Left ventricle myocardium inferior (tissue), 1 donor: ENCODE measurements at places on chromosomes 1 and 21.

DNA sequence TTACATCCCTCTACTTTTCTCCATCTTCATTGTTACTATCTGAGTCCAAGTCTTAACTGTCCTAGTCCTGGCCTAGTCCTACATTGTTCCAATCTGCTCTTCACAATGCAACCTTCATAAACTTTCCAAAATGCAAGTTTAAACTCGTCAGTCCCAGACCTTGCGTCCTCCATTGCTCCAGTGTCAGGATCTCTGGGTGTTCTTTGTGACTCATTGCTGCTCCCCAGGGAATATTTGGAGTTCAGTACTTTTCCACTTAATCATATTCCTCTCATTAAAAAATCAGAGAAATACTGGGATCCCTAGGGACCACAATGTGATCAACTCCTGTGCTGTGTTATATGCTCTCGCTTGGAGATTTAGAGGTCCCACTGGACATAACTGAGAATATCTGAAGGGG, 18.0 kb upstream of the KPRP start:
- no peak overlapping the region for H3K4me3 ChIP-seq
- peaks cover 6% of the 10 kb centered on the region for H3K27me3 ChIP-seq
- DNase-seq, result no peak
- no peaks in the 10 kb centered on the region for H3K36me3 ChIP-seq

- H3K4me1 ChIP-seq, result no peaks in the 10 kb centered on the region
- no peak overlapping the region for H3K4me3 ChIP-seq
- no peaks in the 10 kb centered on the region for H3K36me3 ChIP-seq
- no peaks in the 10 kb centered on the region for H3K27me3 ChIP-seq
- H3K27ac ChIP-seq, result no peak overlapping the region
- DNase-seq, result no peak
Measured at GRCh38 chr1:172976222-172977041, 74.3 kb downstream of the TNFSF18 start.

DNA sequence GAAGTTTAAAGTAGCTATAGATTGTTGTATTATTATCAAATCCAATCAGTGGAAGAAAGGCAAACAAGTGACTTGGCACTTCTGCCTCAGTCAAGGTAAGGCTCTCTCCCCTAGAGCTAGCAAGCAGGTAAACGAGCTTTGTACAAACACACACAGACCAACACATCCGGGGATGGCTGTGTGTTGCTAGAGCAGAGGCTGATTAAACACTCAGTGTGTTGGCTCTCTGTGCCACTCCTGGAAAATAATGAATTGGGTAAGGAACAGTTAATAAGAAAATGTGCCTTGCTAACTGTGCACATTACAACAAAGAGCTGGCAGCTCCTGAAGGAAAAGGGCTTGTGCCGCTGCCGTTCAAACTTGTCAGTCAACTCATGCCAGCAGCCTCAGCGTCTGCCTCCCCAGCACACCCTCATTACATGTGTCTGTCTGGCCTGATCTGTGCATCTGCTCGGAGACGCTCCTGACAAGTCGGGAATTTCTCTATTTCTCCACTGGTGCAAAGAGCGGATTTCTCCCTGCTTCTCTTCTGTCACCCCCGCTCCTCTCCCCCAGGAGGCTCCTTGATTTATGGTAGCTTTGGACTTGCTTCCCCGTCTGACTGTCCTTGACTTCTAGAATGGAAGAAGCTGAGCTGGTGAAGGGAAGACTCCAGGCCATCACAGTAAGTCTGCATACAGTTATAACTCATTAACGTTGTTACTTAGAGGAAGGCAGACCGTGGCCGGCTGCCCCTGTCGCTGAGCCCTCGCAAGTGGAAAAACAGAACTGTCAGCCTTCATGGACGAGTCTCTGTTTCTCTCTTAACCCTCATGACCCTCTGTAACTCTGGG, at the start of gene PALMD:
Gene PALMD, plus strand, starts transcription at position 415 of the 833 bp plus-strand sequence. Its CDS starts 205 bp downstream, at position 620.
- H3K4me3 ChIP-seq, result peak within 1 kb of the TSS; percentile 71
- peak; percentile 50 for DNase-seq
- no peaks in the 10 kb centered on the region for H3K36me3 ChIP-seq
- H3K27me3 ChIP-seq, result no peaks in the 10 kb centered on the region
- H3K27ac ChIP-seq, result peak within 1 kb of the TSS; percentile 95

DNA sequence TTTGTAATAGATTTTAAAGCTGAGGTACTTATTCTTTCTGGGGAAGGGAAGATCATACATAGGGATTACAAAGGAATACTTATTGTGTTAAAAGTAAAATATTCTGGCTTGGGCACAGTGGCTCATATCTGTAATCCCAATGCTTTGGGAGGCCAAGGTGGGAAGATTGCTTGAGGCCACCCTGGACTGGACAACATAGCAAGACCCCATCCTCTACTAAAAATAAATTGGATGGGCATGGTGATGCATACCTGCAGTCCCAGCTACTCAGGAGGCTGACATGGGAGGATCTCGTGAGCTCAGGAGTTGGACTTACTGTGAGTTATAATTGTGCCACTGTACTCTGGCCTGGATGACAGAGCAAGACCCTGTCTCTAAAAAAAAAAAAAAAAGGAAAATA, 27.6 kb downstream of the GABPB2 start:
- no peak for DNase-seq
- no peak overlapping the region for H3K27ac ChIP-seq
- no peaks in the 10 kb centered on the region for H3K4me1 ChIP-seq
- H3K36me3 ChIP-seq, result peaks cover 21% of the 10 kb centered on the region
- H3K4me3 ChIP-seq, result no peak overlapping the region
- H3K27me3 ChIP-seq, result no peaks in the 10 kb centered on the region

- no peak overlapping the region for H3K27ac ChIP-seq
- H3K27me3 ChIP-seq, result no peaks in the 10 kb centered on the region
- H3K36me3 ChIP-seq, result no peaks in the 10 kb centered on the region
Measured at GRCh38 chr1:41650028-41650880, 165.8 kb upstream of the EDN2 start.

DNA sequence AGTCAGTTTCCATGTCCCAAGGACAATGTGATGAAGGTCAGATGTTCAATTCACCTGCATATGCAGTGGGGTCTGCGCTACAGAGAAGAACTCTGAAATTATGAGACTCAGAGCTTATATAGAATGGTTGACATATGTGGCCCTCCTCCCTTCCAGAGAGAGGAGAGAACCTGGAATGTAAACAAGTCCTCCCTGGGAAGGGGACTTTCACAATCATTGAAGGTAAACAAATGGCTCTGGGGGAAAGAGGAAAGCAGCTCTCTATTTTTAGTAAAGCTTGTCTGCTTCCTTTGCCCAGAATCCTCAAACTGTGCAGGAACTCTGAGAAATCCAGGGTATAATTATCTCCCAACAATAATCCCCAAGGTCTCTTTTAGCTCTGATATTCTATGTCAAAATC, 9.8 kb downstream of the OVGP1 start:
- H3K27ac ChIP-seq, result no peak overlapping the region
- H3K27me3 ChIP-seq, result no peaks in the 10 kb centered on the region
- no peak for DNase-seq
- H3K4me3 ChIP-seq, result no peak overlapping the region
- H3K36me3 ChIP-seq, result peaks cover 16% of the 10 kb centered on the region

DNA sequence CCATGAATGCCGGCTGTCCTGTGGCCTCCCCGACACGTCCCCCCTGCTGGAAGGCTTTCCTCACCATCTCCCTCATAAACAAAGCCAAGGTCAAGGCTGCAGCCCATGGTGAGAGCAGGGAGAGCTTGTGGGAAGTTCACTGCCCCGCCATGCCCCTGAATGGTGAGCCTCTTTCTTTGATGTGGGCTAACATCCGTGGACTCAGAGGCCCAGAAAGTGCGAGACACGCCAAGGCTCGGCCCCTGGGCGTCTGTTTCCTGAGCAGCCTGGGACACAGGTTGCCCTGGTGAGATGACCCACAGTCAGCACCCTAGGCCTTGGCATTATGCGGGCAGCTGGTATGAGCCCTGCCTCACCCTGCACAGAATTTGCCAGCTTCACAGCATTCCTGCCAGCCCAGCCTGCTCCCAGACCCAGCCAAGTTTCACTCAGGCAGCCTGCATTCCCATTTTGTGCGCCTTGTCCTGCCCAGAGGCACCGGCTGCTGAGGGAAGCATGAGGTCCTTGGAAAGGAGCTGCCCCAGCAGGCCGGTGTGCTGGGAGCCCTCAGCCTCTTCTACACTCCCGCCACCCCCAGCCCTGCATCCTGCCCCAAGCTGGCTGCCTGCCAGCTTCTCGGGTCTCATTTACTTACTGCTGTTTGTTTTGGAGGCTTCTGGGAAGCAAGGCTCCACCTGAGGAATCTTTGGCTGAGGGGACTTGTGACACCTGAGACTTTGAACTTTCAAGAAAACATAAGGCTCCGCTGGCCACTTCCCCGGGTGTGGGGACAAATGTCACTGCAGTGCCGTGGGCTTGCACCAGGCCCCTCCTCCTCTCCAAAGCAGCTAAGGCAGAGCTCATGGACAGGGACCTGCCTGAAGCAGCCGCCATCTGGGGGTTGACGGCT, 31.9 kb downstream of the NEK2 start:
- H3K4me1 ChIP-seq, result peaks cover 34% of the 10 kb centered on the region
- no peaks in the 10 kb centered on the region for H3K36me3 ChIP-seq
- no peaks in the 10 kb centered on the region for H3K27me3 ChIP-seq

- no peaks in the 10 kb centered on the region for H3K27me3 ChIP-seq
- no peaks in the 10 kb centered on the region for H3K4me1 ChIP-seq
Measured at GRCh38 chr1:18881642-18882431, 20.5 kb downstream of the ALDH4A1 start.

- no peaks in the 10 kb centered on the region for H3K36me3 ChIP-seq
- no peak overlapping the region for H3K27ac ChIP-seq
- no peaks in the 10 kb centered on the region for H3K27me3 ChIP-seq
- no peak overlapping the region for H3K4me3 ChIP-seq
- DNase-seq, result no peak
Measured at GRCh38 chr1:65332821-65333220, 23.5 kb downstream of the DNAJC6 start.

GRCh38 chr1:99540744-99541143, 105.2 kb upstream of the PALMD start:
- H3K27me3 ChIP-seq, result no peaks in the 10 kb centered on the region
- DNase-seq, result no peak
- H3K4me1 ChIP-seq, result peaks cover 18% of the 10 kb centered on the region
- H3K27ac ChIP-seq, result no peak overlapping the region

- peak overlapping the region; percentile 68 for H3K27ac ChIP-seq
- H3K4me1 ChIP-seq, result peaks cover 70% of the 10 kb centered on the region
- no peak overlapping the region for H3K4me3 ChIP-seq
- H3K36me3 ChIP-seq, result peaks cover 18% of the 10 kb centered on the region
- no peaks in the 10 kb centered on the region for H3K27me3 ChIP-seq
- DNase-seq, result no peak
Measured at GRCh38 chr1:155695072-155695471, 6.2 kb downstream of the DAP3 start.

DNA sequence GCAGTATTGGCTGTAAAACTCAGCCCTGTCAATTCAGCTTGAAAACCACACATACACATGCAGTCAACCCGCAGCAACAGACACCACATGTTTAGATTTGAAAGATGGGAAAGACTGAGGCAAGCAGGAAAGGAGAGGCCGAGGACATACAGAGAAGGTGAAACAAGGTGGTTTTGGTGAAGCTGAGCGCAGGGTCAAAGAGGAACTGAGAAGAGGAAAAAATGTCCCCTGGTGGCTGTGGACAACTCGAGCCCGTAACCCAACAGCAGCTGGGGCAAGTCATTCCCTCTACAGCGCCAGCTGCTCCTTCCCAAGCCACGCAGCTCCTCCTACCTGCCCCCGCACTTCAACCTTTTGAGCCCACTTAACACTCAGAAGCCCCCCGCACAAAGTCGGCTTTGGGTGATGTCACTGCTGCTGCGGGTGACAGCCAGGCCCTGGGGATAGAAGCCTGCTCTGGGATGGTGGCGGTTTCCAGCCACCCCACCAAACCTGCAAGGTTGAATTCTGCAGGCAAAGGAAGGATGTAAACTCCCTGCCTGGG, 63.0 kb downstream of the KCNN3 start:
- peaks cover 20% of the 10 kb centered on the region for H3K27me3 ChIP-seq
- H3K27ac ChIP-seq, result peak overlapping the region; percentile 82
- no peak overlapping the region for H3K4me3 ChIP-seq
- no peak for DNase-seq
- peaks cover 66% of the 10 kb centered on the region for H3K4me1 ChIP-seq
- H3K36me3 ChIP-seq, result no peaks in the 10 kb centered on the region

GRCh38 chr1:217138173-217138765, 415.0 kb upstream of the ESRRG start:
- H3K4me1 ChIP-seq, result peaks cover 36% of the 10 kb centered on the region
- peaks cover 77% of the 10 kb centered on the region for H3K27me3 ChIP-seq

DNA sequence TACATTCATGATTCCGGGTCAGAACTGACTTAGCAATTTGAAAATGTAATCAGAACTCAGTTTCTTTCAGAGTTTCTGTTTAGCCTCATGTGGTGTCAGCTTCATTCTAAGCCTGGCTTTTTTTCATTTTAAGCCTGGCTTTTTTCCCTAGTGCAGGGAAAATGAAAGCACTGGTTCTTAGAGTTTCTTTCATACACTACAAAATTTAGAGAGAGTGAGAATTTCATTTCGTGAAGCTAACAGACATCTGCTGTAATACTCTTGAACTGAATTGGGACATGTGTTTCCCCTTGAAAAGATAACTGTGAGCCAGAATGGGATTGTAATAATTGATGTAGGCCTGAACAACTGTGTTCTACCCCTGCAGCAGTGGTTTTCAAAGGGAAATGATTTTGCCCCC, 95.3 kb upstream of the KIAA0040 start:
- H3K27me3 ChIP-seq, result no peaks in the 10 kb centered on the region
- peaks cover 11% of the 10 kb centered on the region for H3K4me1 ChIP-seq
- DNase-seq, result no peak
- H3K4me3 ChIP-seq, result no peak overlapping the region
- H3K27ac ChIP-seq, result peak overlapping the region; percentile 56
